Trophoblast cell (in vitro differentiated cells and primary cell): ENCODE measurements at places on chromosomes 7 and 10.
A peak's percentile ranks its signal among the peaks of the same experiment; 100 is the strongest.

GRCh38 chr10:69483963-69484362 is 32.7 kb downstream of the TSPAN15 start:
- no peak for DNase-seq

DNA sequence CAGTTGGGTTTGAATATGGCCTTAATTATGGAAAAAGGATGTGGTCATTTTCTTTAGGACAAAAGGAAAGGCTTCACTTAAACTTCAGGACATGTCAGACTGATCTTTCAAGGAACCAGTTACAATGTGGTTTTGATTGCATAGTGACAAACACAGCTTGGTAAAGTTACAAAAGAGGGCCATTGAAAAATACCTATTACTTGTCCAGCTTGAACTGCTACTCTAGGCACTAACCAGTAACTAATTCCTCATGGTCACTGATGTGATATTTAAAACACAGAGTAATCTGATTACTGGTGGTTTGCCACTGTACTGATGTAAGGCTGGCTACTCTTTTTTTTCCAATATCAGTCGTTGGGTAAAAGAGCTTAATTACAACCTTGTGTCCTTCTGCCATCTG is 22.6 kb downstream of the TES start:
- DNase-seq = no peak

GRCh38 chr7:134191876-134192275 is 64.7 kb downstream of the LRGUK start:
- DNase-seq = no peak

DNA sequence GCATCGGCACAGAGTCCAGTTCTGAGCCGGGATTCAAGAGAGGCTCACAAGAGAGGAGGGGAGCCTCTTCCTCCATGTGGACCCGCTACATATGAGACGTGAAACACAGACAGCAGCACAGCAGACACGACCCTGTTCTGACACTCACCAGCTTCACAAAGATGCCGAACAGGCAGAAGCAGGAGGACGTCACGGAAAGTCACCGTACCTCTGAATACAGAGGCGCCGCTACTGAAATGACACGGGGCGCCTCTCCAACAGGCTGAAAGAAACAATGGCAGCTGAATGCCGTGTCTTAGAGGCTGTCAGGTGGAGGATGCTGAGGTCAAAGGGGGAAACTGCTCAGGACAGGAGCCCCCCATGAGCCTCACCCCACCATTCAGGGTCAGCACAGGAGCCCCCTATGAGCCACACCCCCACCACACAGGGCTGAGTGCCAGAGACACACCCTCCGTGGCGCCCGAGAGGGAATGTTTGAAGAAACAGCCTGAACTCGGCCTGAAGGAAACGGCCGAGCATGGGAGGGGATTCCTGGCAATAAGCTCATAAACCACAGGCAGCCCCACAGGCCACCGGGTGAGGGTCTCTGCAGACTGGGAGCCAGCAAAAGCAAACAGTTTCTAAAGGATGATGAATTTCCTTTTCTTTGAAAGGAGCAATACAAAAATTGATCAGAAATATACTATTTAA is 510.3 kb downstream of the PTPRN2 start:
- DNase-seq = no peak

- DNase-seq = no peak
These were observed 898.6 kb upstream of the POT1 start for GRCh38 chr7:125828153-125828700.

DNA sequence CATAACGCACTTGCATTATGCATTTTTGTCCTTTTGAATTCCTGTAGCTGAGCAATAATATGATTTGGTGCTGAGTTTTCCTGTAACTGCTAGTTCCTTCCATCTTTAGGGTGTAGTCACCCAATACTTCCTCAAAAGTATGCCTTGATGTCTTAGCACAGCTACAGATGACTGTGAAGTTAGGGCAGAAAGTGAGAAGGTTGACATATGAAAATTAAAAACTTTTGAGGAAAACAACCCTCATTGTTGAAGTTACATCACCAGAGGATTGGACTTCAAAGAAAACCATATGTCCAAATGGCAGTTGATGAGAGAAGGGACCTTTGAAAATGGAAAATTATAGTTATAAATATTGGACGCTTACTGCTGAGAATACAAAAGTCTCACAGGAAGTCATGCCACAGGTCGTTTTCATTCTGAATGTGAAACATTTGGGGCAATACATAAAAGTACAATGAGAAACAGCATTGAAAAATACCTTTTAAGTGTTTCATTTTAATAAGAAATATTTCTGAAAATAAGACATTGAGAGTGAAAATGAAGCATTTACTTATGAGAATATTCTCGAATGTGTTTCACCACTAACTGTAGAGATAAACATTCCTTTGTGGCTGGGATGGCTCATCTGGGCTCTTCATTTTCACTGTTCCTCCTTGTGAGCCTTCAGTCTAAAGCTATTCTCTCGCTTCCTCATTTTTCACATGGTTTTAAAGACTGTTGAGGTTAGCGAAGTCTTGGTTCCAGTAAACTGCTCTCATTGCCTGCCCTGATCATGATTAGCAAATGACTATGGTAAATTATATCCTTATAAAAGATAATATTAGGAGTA is 61.4 kb upstream of the NME8 start:
- DNase-seq = peak; percentile 21

- no peak for DNase-seq
These were observed 29.7 kb upstream of the MTERF1 start for GRCh38 chr7:91910171-91910570.

DNA sequence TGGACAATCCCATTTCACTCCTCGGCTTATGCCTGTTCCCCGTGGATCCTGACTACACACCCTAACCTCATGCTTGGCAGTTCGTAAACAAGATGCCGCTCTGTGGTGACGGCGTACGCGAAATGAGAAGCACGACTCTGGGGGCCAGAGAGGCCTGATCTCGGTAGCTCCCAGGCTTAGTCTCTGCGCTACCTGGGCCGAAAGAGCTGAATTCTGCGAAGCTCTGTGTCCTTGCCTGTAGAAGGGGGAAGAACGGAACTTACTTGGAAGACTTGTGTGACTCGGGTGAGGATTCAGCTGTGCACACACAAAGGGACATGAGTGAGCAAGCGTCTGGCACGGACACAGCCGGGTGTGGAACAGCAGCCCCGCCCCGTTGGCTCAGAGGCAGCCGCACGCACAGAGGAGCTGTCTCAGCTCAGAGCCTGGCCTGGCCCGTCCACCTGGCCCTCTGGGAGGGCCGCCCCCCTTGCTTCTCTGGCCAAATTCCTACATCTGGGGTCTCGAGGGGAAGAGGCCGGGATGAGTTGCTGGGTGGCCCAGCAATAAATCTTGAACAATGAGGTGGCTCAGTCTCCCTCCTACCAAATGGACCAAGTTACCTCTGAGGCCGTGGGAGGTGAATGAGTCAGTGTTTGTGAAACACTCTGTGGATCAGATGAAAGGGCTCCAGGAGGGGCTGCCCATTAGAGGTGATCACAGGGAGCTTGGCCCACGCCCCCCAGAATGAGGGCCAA is 83.8 kb downstream of the PDGFA start:
- DNase-seq = no peak

- DNase-seq = peak; percentile 42
These were observed 3.1 kb downstream of the CYP2W1 start for GRCh38 chr7:985915-986741.

DNA sequence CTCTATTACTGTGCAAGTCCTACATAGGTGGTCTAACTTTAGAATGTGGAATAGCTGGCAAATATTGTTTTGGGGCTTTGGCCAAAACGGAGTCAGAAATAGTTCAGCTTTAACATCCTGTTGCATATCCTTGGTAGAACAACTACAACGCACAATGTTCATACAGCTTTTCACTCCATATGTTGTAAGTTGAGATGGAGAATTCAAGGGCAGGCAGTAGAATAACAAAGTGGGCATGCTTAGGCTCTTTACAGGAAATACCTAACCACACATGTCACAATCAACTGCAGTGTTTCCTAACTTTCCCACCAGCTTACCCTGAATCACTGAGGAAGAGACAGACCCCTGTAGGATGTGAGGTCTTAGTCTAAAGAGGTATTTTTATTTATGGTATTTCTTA is 122.3 kb downstream of the PPP1R3A start:
- DNase-seq = no peak

GRCh38 chr10:83083831-83084230 is 1055.5 kb upstream of the GHITM start:
- DNase-seq = no peak

GRCh38 chr10:30928742-30929141 is 102.9 kb downstream of the ZNF438 start:
- no peak for DNase-seq

DNA sequence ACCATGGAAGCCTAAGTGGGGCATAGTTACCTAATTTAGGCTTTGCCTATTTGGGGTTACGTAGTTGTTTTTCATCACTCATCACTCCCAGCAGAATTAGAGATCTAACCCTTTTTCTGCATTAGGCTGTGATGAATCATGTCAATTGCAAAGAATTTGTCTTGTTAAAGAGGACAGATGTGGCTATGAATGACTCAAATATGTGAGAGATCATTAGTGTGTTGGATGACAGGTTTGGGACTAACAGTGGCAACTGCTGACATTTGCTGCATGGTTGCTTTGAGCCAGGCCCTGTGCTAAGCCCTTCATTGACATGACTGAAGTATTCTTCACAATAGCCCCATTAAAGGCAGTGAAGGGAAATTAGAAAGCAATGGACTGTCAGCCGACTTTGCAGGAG is 83.4 kb upstream of the BMPER start:
- DNase-seq = no peak

GRCh38 chr7:152050547-152050971 is 25.1 kb downstream of the GALNT11 start:
- no peak for DNase-seq

- DNase-seq = no peak
These were observed 505.8 kb downstream of the GPAM start for GRCh38 chr10:111677759-111678158.

DNA sequence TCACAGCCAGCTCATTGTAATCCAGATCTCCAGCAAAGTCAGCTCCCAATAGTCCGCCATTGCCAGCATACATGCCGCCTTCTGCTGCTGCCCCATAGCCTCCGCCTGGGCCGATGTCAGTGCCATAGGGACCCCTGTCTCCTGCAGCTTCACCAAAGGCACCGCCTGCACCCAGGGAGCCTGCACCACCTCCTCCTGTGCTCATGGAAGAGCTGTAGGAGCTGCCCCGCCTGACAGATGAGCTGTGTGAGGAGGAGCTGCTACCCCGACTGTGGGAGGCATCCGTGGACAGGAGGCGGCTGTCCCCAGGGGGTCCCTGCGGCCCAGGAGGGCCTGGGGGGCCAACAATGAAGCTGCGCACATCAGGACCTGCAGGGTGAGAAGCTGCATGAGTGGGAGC is 51.7 kb downstream of the COL17A1 start:
- no peak for DNase-seq

DNA sequence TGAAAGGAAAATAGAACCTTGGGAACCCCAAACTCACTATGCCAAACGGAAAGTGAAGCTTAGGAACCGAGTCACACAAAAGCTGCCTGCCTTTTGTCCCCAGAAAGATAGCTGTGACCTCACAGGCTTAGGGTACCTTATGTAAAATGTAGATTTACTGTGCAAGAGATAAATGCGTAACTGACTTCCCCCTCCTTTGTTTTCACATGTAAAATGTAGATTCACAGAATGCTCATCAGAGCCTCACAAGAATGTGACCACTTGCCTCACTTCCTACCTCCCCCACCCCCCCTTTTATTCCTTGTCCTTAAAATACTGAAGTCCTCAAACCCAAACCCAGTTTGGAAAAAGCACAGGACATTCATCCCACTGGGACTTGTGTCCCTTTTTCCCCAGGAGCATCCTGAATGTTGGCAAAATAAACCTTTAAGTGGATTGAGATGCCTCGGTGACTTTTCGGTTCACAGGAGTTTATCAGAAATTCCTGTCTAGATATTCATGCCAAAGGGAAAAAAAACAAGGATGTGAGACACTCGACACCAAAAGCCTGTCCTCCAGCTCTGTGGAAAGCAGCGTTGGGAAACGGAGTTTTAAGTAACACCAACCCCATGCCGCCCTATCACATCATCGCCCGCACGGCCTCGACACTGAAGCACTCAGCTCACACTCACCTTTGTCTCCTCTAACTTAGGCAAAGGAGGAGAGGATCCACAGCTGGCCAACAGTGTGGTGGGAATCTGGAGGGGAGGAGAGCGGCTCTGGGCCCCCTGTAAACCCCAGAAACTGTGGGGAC is 45.9 kb downstream of the SVIL start:
- peak; percentile 98 for DNase-seq

DNA sequence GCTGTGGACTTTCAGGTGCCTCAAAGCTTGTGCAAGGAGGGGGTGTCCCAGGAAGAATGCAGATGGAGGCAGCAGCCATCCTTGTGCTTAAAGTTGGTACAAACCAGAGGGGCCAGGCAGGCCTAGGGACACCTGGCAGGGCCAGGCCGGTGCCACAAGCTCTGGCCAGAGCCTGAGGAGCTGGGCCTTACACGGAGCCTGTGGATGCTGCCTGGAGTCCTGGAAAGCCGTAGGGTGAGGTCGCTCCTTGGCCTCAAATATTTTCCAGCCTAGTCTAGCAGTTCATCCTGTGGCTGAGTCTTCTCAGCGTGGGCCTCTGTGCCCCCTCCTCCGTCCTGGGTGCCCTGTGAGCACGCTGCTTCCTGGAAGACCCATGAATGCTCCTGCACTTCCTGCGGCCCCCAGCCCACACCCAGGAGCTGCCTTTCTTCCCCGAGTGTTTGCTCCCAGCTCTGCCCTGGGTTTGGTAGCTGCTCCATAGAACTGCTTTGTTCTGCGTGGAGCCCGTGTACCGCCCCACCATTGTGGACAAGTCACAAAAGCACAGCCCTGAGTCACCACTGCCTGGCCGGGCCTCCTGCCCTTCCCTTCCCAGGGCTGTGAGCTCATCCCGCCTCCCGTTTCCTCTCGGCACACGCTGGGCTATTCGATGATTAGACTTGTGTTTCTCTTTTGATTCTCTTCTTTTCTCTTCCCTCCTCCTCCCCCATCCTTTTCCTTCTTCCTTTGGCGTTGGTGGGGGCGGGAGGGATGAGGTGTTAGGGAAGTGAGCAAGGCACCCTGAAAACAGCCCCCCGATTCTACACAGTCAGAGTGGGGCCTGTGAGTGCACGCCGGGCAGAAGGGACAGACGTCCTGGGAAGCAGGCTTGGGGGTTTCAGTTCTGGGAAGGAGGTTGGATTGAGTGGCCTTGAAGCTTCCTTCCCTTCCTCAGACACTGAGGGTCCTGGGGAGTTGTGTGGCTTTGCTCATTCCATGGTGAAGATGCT is 73.2 kb upstream of the SHH start:
- DNase-seq = no peak

DNA sequence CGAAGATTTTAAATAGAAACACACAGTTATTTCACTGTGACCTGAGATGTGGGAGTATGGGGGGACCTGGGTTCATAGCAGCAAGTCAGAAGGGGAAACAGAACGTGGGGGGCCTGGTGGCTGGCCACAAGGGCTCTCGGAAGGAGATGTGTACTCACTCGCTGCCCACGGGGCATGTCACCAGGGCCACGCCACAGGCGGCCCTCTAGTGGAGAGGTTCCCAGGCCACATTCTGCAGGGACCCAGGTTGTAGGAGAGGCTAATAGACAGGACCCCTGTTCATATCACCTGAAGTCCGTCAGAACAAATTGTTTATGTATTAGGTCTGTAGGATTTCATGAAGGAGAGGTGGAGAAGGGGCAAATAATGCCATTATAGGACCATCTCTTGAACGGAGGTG is 25.1 kb upstream of the SVOPL start:
- DNase-seq = no peak
